Body of pancreas (tissue), 4 donors: ENCODE measurements at places on chromosomes 6 and 20. TPM values are rescaled to one million over a fixed set of nuclear protein-coding genes. Genes with fewer than 3 reads are reported as not detected.

The NNAT gene
- total RNA-seq = 0.52 TPM

The CCN6 gene
- total RNA-seq = not detected

The SIRPD gene
- total RNA-seq = not detected

The CNKSR3 gene
- total RNA-seq = 9.3 TPM

The C20orf141 gene
- total RNA-seq = not detected

The CRISP3 gene
- total RNA-seq = 6.0 TPM

DNA sequence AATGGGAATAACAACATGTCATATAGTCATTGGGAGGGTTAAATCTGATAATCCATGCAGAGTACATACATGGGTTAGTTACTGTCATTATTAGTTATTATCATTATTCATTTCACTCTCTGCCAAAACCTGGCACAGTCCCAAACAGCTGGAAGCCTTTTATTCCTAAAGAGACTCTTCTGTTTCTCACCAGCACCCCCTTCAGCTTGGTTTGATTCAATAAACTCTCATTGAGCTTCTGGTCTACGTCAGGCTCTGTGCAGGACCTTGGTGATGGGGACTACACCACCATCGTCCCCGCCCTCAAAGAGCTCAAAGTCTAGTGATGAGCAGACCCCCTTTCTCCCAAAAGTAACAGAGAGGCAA lies 2.3 kb downstream of the KCNK15 start:
- no peak for DNase-seq

GRCh38 chr6:101404775-101405174 lies 11.3 kb downstream of the GRIK2 start:
- no peak for DNase-seq

- no peak for DNase-seq
These were observed 275.1 kb downstream of the CDC5L start for GRCh38 chr6:44662461-44663121.

GRCh38 chr6:104784884-104785283 lies 74.8 kb downstream of the HACE1 start:
- no peak for DNase-seq

GRCh38 chr20:87401-87800 lies at the start of gene DEFB125:
Gene DEFB125 (plus strand): TSS chr20:87672. CDS start chr20:87710, 38 bp downstream.
- no peak for DNase-seq

GRCh38 chr6:99668036-99668705 lies 61.5 kb downstream of the PRDM13 start:
- DNase-seq = no peak

DNA sequence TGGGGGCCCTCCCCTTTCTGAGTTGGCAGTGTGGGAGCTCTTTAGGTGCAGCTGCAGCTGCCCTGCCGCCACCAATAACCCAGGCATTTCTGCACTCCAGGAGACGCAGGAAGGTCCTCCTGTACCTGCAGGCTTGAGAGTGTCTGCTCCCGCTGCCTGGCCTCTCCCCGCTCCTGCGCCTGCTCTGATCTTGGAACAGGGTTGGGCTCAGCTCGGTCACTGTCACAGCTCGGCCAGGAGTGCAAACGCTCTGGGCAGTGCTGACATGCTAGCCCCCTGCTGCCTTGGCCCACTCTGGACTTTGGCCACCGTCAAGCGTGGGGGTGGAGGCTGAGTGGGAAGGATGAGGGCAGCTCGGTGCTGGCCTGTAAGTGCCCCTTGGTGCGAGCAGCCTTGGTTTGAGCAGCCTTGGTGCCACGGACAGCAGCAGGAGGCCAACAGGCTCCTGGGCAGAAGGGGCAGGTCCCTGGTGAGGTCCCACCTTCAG lies 738.1 kb upstream of the GJE1 start:
- no peak for DNase-seq

- peak; percentile 74 for DNase-seq
These were observed 82.6 kb downstream of the CDC5L start for GRCh38 chr6:44470115-44470464.

DNA sequence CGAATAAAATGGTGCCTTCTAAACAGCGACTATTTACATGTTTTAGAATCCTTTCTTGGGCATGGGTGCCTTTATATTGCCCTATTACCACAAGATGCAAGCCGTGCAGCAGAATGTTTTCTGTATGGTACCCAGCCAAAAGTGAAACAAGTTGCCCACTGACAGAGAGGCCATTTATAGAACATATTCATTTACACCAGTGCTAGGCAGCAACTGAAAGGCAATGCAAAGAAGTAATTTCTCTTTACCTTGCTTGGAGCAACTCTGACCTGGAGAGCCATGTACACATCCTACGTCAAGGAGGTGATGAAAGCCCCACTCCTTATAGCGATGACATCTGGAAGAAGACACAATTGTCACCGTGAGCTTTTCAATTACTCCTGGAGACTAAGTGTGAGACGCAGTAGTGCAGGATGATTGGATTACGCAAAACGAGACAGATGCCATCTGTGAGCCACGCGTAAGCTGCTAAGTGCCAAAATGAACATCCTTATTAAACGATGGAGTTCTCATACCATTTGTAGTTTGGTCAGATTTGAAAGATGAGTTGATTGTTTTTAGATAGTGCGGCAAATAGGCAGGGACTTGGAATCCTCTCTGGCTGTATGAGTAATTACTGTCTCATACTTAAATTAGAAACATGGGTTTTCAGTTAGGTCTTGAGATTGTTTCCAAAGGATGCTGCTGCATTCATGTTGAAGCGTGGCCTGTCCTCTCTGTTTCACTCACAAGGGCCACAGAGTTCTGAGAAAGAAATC lies at the start of gene TMEM244:
Gene TMEM244, minus strand, starts transcription at position 408 of the 758 bp plus-strand sequence. Its CDS starts 127 bp downstream, at position 281.
- no peak for DNase-seq

- DNase-seq = no peak
These were observed 184.0 kb downstream of the PRDM13 start for GRCh38 chr6:99790679-99791078.

GRCh38 chr6:82679232-82679631 lies 315.6 kb downstream of the TPBG start:
- DNase-seq = no peak

DNA sequence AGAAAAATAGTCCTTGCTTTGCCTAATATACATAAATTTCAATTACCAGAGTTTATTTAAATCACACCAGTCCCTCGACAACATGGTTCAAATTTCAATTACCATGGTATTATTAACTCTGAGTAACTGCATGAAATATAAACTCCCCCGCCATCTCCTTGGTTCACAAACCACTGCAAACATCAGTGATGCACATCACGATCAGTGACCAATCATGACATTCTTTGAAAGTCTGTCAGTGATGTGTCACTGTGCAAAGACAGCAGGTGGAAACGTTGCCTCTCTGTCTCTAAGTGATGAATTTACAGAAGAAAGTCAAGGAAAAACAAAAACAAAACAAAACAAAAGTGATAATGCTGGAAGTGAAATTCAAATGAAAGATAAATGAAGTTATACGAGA lies 86.7 kb downstream of the TASP1 start:
- no peak for DNase-seq

GRCh38 chr6:125189494-125189893 lies 35.9 kb downstream of the TPD52L1 start:
- peak; percentile 33 for DNase-seq

DNA sequence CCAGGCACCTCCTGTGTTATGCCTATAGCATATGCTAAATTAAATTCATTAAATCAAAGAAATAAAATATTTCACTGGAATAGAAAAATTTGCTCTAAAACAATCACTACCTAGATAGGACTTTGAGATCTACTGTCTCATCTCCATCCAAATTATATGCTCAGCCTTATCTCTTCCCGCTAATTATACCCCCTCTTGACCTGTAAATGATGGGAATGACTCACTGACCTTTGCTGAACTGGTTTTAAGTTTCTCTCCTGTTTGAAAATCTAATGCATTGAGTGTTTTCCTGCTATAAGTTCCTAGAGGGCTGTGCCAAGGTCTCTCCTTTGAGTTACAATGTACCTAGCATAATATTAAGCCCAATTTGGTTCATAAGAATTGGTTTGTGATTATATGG lies 110.1 kb downstream of the BMP2 start:
- DNase-seq = no peak

GRCh38 chr6:20868397-20869096 lies 334.3 kb downstream of the CDKAL1 start:
- peak; percentile 53 for DNase-seq

DNA sequence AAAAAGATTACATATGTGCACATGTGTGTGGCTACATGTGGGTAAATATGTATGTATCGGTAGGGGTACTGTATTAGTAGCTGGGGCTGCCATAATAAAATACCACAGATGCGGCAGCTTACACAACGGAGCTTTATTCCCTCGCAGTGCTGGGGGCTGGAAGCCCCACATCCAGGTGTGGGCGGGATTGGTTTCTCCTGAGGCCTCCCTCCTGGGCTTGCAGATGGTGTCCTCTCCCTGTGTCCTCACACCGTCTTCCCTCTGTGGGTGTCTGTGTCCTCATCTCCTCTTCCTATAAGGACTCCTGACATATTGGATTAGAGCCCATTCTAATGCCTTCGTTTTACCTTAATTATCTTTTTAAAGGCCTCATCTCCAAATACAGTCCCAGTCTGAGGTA lies 97.7 kb downstream of the LY86 start:
- no peak for DNase-seq

GRCh38 chr6:160972111-160972510 lies 19.5 kb upstream of the MAP3K4 start:
- DNase-seq = no peak

DNA sequence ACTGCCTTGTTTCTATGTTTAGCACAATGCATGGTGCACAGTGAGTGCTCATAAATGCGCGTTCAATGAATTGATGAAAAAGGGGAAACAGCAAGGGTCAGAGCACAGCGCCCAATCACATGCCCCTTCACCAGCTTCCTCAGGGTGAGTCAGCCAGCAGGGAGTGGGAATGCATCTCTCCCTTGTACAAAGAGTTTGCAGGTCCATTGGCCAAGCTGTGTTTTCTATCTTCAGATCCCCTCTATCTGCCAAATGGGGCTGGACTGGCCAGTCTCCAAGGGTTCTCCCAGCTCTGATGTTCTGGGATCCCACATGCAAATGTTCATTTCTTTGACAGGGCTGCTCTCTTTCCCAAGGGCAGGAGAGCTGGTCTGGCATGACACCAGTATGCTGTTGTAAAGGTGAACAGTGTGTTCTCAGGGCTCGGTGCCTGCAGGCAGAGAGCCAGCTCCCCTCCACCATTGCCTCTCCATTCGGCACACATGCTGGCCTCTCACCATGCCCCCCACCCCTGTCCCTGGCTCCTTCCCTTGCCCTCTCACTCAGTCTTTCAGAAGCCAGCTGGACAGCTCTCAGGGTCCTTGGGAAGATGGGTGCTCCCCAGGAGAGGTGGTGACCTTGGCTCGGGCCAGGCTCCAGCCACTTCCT lies 25.0 kb downstream of the ANGPT4 start:
- DNase-seq = peak; percentile 47

- DNase-seq = no peak
These were observed 44.8 kb upstream of the ARHGAP18 start for GRCh38 chr6:129754750-129755149.

DNA sequence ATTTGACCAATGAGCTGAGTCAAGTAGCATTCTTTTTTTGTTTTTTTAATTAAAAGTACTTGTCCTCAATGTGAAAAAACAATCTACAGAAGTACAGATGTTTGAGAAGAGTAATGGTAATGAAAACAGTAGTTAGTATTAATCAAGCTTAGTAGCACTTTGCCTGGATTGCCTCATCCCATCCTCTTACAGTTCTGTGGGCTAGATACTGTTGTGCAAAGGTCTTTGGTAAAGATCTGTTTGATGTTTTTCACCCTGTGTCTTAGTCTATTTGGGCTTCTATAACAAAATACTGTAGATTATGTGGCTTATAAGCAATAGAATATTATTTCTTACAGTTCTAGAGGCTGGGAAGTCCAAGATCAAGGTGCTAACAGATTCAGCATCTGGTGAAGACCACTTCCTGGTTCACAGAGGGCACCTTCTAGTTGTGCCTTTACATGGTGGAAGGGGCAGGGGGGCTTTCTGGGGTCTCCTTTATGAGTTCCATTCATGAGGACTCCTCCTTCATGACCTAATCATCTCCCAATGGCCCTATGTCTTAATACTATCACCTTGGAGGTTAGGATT lies 84.3 kb downstream of the SHLD1 start:
- DNase-seq = no peak

- no peak for DNase-seq
These were observed 53.3 kb downstream of the CNKSR3 start for GRCh38 chr6:154457046-154457713.

- DNase-seq = no peak
These were observed 17.4 kb downstream of the MYLK4 start for GRCh38 chr6:2733324-2733723.

- no peak for DNase-seq
These were observed 220.4 kb upstream of the RIMS1 start for GRCh38 chr6:71665931-71666330.

- DNase-seq = no peak
These were observed 18.0 kb downstream of the CDYL start for GRCh38 chr6:4794140-4794707.

GRCh38 chr6:144594585-144594984 lies 309.4 kb downstream of the UTRN start:
- no peak for DNase-seq

DNA sequence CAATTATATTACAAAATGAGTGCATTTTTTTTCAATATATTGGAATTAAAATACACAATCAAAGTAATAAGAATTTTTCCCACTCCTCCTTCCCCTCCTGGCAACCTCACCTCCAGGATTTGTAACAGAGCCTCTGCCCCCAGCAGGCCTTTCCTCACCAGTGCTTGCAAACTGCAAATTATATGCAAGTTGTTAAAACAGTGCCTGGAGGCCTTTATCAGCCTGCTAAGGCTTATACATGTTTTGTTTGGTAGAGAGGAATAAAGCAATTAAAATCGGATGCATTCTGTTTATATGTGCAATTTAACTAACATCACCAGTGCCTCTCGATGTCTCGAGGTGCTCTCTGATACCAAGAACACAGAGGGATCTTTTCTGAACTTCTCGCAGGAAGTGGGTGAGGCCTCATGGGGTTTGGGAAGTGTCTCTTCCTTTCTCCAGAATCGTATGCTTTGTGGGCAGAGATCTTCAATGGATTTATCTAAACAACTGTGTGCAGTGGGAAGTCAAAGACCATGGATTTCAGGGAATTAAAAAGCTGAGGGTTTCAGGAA lies 186.8 kb downstream of the CDH26 start:
- DNase-seq = no peak

GRCh38 chr6:122734529-122735395 lies 44.8 kb upstream of the FABP7 start:
- no peak for DNase-seq

DNA sequence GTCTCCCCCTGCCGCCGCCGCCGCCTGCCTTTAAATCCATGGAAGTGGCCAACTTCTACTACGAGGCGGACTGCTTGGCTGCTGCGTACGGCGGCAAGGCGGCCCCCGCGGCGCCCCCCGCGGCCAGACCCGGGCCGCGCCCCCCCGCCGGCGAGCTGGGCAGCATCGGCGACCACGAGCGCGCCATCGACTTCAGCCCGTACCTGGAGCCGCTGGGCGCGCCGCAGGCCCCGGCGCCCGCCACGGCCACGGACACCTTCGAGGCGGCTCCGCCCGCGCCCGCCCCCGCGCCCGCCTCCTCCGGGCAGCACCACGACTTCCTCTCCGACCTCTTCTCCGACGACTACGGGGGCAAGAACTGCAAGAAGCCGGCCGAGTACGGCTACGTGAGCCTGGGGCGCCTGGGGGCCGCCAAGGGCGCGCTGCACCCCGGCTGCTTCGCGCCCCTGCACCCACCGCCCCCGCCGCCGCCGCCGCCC lies 474 bp downstream of the CEBPB start:
- peak; percentile 73 for DNase-seq
